ENCODE measurements at places on chromosomes 2 and 18.

DNA sequence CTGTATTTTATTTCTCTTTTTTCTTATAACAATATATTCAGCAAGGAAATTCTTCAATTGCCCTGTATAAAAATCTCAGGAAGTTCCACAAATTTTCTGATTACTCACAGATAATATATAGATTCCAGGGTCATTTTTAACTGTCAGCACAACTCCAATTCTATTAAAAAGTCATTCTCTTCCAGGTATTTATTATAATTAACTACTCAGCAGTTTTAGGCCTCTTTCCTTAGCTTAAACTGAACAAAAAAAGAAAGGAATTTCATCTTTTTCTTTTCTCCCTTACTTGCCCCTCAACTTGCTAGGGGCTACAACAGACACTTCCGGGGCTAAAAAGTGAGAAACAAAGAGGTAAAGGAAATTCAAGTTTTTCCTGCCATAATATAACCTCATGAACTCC is 358.9 kb upstream of the LRATD1 start:
- DNase-seq: no peak

- DNase-seq: no peak
These were observed 15.9 kb downstream of the SCG2 start for GRCh38 chr2:223586261-223586660.

- no peak for DNase-seq
These were observed 103.0 kb upstream of the TMEM200C start for GRCh38 chr18:5998166-5998881.

- DNase-seq: no peak
These were observed 282.7 kb downstream of the DCDC2C start for GRCh38 chr2:3986063-3986462.

- DNase-seq: no peak
These were observed 346.7 kb downstream of the RAD51AP2 start for GRCh38 chr2:17171446-17172049.

DNA sequence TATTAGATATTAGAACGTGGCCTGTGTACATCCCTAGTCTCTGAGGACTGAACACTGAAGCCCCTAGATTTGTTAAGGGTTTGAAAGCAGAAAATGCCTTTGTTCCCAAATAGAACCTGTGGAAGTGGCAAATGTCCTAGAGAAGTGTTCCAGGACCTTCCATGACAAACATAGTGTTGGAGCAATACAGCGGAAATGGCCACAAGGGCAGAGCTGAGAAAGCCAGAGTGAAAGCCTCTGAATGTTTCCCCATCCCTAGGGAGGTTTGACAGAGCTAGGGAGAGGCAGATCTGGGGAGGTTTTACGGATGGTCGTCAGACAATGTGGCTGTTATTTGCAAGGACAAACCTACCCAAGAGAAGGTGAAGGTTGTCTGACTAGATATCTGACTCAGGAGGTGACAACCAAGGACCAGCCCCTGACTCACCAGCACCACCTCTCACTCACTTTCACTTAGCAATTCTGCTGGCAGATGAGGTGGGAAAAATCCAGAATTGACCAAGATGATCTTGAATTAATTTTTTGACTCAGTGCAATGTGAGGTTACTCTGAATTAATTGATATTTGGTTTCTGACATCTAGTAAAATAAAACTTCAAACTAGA is 24.1 kb downstream of the RBM43 start:
- DNase-seq: no peak

- DNase-seq: no peak
These were observed 57.4 kb upstream of the GLI2 start for GRCh38 chr2:120678251-120678650.

- DNase-seq: no peak
These were observed 35.5 kb downstream of the DDX18 start for GRCh38 chr2:117850015-117850414.

- DNase-seq: no peak
These were observed 316.4 kb downstream of the MYCN start for GRCh38 chr2:16256601-16257321.

GRCh38 chr2:216696751-216697560 is 1.6 kb upstream of the IGFBP5 start:
- no peak for DNase-seq

GRCh38 chr2:198008230-198008629 is 203.8 kb downstream of the PLCL1 start:
- no peak for DNase-seq

GRCh38 chr2:168158586-168158985 is 88.8 kb downstream of the STK39 start:
- no peak for DNase-seq

- no peak for DNase-seq
These were observed 186.1 kb downstream of the CTIF start for GRCh38 chr18:48724939-48725338.

DNA sequence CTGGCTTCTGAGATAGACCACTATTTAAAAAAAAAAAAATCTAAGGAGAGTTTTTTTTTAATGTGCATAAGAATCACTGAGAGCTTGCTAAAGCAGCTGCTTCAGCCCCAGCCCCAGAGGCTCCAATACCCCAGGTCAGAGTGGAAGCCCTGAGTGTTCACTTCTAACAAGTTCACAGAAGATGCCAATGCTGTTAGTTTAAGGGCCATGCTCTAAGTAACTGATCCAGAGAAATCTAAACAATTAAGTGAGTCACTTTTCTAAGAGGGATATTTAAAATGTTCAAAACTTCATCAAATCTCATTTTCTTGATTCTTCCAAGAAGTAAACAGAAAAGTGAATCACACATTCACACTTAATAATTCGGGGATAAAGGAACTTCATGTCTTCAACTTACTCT is 126.4 kb upstream of the CD226 start:
- no peak for DNase-seq
